ENCODE measurements at places on chromosomes 13 and 19. TPM values are rescaled to one million over a fixed set of nuclear protein-coding genes. Genes with fewer than 3 reads are reported as not detected.

- no peak for DNase-seq
These were observed 14.4 kb downstream of the NAXD start for GRCh38 chr13:110629735-110630134.

GRCh38 chr19:2575734-2576481 is 100.0 kb downstream of the GADD45B start:
- DNase-seq = no peak

GRCh38 chr13:72953391-72953965 is 105.3 kb upstream of the KLF5 start:
- no peak for DNase-seq

GRCh38 chr13:65149687-65150086 is 2080.4 kb downstream of the PCDH9 start:
- no peak for DNase-seq

The PSG1 gene
- 14.4 TPM for polyA plus RNA-seq

GRCh38 chr19:44512326-44513298 is 12.3 kb upstream of the ZNF180 start:
- DNase-seq = no peak

Data from BJ (cell line).